ENCODE measurements at places on chromosomes 5 and 9.

- no peak for DNase-seq
Observed at GRCh38 chr9:134433101-134433500, 106.8 kb downstream of the RXRA start.

GRCh38 chr9:17291766-17292165 is 156.9 kb downstream of the CNTLN start:
- no peak for DNase-seq

GRCh38 chr5:5344606-5345005 is 77.9 kb upstream of the ICE1 start:
- no peak for DNase-seq

GRCh38 chr5:35230038-35230611 is at the start of gene PRLR:
Gene PRLR (minus strand): TSS chr5:35230487. CDS start chr5:35089620, 140,867 bp downstream.
- no peak for DNase-seq

DNA sequence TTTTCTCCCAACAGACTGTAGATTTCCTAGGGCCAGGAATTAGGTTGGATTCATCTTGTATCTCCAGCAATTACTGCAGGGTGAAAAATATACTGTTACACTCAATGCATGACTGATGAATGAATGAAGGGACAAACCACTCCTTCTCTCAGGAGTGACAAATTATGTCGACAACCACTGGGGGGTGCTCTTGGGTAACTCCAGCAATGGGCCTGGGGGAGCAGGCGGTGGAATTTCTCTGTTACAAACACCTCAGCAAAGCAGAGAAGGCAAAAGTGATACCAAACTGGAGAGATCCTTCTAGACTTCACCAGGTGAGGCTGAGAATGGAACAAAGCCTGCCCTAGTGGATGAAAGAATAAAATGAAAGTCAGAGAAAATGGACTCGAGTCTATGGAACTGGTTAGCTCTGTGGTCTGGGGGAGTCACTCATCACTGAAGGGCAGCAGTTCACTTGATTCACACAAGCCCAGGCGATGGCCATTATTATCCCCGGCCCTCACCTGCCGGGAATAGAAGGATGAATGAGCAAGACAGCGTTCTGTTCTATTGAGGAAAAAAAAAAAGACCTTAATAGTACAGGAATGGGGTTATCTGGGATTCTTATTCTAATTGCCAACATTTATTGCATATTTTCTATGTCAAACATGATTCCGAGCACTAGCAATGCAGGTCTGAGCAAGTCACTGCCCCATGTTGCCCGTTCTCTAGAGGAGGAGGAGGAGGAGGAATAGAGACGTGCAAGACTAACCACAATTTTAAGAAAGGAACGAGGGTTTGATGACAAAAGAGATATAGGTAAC is 341.1 kb downstream of the ASTN2 start:
- DNase-seq: no peak

DNA sequence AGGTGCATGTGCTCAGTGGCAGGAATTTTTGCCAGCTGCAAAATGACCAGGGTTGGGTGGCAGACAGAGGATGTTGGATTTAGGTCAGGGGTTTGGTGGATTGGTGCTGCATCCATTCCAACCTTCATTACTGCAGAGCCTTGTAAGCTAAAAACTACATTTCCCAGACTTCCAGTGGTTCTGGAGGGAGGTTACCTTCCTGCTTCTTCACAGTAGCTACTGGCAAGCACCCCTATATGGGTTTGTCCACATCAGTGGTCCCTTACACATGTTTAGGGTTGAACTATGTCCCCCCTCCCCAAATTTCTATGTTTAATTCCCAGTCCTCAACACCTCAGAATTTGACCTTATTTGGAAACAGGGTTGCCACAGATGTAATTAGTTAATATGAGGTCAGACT is 20.7 kb upstream of the IL17B start:
- no peak for DNase-seq

DNA sequence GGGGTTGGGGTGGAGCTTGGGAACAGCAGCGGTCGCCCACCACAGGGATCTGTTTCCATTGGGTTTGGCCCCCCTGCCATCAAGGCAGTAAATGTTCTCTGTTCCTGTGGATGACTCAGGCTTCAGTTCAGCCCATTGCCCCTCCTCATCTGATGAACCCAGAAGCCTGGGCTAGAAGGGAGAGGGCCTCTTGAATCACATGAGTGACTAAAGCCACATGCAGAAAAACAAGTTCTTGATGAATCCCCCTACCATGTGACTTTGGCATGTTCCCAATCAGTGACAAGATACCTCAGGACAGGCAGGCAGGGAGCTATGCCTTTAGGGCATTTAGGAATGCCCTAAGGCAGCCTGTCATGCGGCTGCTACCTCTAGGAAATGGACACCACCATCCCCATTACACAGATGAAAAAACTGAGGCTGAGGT is 2.5 kb downstream of the SH3PXD2B start:
- DNase-seq: no peak

DNA sequence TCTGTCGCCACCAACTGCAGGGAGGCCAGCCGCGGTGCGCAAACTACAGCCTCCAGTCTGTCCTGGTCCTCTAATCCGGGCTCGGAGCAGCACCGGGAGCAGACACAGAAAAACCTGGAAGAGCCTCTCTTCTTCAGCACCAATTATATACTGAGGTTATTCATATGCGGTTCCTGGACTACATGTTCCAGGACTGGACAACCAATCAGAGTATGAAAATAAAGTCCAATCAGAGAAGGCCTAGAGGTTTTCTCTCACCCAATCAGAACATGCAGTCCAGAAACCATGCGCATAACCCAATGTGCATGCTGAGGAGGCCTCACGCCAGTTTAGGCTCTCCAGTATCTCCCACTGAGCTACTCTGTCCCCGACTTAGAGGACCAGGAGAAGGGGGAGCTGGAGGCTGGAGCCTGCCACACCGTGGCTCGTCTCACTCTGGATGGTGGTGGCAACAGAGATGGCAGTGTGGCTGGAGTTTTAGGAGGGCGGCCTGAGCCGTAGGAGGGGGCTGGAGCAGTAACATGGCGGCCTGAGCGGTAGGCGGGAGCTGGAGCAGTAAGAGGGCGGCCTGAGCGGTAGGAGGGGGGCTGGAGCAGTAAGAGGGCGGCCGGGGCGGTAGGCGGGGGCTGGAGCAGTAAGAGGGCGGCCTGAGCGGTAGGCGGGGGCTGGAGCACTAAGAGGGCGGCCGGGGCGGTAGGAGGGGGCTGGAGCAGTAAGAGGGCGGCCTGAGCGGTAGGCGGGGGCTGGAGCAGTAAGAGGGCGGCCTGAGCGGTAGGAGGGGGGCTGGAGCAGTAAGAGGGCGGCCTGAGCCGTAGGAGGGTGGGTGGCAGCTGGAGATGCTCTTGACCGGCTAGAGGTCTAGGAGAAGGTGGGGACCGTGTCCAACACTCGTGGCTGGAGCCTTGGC is 20.4 kb upstream of the TRIM52 start:
- no peak for DNase-seq

- no peak for DNase-seq
Observed at GRCh38 chr5:137856916-137857862, 10.5 kb upstream of the MYOT start.

GRCh38 chr9:33388110-33388994 is 14.0 kb downstream of the AQP7 start:
- DNase-seq: no peak

DNA sequence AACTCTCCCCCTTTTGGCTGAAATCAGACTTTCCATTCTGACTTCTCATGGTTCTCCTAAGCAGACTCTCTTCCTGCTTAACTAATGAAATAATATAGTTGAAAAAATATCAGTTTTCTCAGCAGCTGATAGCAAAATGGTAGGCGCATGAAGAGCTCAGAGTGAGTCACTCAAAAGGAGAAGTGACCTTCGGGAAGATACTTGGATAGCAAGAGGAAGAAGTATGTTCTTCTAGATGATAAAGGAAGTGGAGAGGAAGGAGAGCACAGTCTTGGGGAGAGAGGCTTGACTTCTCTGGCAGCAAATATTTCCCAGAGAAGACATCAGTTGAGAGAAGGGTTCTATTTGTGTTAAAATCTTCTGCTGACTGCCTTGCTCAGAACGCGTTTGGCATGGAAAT is 101.5 kb downstream of the TAF11L14 start:
- DNase-seq: no peak

- no peak for DNase-seq
Observed at GRCh38 chr5:150675069-150675468, 14.0 kb downstream of the MYOZ3 start.

DNA sequence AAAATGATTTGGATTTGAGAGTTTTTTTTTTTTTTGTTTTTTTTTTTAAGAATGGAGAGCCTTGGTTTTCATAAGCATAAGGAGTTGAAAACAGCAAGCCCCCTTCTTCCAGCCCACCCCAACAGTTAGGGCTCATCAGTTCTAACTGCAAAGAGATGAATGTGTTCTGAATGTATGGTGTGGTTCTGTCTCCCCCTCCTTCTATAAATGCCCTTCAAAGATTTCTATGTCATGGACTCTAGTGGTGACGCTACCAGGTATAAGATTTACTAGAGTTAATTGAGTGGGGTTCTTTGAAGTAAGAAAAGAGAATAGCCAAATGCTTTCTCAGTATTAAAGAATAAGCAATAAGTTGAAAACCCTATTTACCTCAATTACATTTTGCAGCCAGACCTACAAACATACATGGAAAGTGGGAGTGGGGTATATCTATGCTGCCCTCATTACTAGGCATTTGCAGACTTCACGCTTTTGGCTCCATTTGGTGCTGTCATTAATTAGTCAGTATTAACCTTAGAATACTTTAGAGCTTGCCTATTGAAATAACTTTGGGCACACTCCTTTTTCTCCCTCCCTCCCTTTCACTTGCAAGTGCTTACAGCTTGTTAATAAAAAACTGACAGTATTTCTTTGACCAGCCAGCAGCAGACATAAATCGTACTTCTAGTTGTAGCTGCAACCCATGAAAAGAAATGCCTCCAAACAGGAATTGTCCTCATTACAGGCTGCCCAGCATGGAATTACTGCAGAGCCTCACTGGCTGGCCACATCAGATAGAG is 667.2 kb upstream of the ZNF608 start:
- DNase-seq: no peak

DNA sequence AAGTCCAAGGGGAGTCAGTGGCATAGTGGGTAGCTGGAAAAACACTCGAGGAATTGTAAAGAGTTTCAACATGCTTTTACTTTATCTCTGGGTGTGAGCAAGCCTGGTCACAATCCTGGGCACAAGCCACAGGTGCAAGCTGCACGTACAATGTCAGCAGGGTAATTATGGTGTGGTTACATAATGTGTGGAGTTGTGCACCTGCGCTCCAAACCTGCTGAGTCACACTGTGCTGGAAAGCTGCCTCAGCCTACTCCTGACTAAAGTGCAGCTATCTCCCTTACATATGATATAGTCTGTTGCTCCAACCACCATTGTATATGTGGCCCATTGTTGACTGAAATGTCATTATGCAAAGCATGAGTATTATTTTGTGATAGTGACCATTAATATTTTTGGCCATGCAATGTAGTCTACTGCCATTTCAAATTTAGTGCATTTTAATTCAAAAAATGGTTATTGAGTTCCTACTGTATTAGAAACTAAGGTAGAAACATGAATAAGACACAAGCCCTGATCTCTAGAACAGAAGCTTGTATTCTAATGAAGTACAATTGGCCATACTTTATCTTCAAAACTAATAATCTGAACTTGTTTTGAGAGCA is 160.9 kb upstream of the SLC30A5 start:
- DNase-seq: no peak

DNA sequence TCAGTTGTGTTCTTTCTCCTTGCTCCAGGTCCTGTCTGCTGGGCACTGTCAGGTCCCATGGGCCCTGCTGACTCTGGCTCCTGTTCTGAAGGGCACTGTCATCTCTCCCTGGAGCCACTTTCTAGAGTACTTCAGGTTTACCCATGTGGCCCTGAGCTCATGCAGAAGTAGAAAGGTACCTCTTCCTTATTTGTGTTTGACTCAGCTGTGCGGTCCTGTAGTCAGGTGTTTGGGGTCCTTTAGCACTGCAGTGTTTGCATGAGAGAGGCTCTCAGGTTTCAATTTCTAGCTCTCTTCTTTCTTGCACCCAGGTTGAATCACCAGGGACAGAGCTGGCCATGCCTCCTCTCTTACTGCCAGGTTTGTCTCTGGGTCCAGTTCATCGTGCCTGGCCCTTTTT is 71.5 kb downstream of the HSPA4 start:
- DNase-seq: peak; percentile 20

Data from left forelimb (tissue), 1 donor.